ENCODE measurements at places on chromosomes 12 and 14.
A peak's percentile ranks its signal among the peaks of the same experiment; 100 is the strongest.

GRCh38 chr14:65986041-65986440 lies 500.1 kb upstream of the CCDC196 start:
- DNase-seq, result no peak

GRCh38 chr14:69685218-69685616 lies 73.8 kb downstream of the SUSD6 start:
- peak; percentile 55 for DNase-seq

DNA sequence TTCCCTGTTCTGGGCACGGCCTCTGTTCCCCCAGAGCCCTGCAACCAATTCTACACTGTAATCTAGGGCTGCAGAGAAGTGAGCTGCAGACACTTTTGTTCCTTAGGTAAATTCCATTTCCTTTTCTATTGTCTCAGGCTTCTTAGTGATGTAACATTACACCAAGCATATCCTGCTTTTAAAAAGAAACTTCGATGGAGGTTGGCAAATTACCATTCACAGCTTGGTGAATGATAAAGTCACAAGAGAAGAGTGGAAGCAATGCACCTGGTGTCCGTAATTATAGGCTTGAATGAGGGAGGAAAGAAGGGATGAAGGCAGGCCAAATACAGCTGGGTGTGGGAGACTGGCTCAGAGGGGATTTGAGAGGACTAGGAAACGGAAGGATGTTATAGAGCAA lies 68.6 kb downstream of the PPM1A start:
- DNase-seq, result no peak

DNA sequence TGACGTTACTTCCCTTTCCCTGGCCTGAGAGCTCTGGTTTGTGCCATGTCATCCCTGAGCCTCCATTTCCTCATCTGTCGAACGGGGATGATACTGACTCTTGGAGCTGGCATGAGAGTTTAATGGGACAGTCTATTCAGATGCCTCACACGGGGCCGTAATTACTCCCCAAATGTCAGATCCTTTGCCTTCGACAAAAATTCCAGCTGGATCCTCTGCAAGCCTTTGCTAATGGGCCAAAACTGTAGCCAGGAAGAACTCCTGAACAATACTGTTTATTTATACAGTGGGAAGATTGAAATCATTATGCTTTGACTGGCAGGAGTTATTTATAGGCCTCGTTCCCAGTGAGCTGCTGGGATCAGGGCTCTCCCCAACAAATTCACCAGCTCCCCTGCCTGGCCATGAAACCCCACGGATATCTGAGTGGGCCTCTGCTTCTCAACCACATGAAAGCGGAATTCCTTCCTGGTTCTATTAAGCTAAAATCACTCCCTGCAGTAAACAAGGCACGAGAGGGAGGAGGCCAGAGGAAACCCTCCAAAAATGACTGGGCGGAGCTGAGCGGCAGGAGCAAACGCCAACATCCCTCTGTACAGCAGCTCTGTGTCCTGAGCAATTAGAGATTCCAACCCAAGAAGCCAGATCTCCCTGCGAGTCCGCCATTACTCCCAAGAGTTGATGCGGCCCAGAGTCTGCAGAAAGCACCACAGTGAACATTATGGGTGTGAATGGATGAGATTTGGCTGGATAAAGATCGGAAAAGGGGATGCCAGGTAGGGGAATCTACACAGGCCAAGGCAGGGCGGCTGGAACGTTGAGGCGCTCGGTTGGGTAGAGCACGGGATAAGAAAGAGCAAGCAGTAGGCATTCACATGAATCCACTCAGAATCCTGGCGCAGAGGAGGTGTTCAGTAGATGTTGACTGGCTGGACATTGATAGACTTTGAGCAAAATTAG lies 326.1 kb downstream of the BCL11B start:
- DNase-seq, result no peak

- DNase-seq, result no peak
Measured at GRCh38 chr14:96176275-96176674, 28.4 kb upstream of the BDKRB2 start.

- DNase-seq, result no peak
Measured at GRCh38 chr12:3951380-3952135, 78.4 kb upstream of the PARP11 start.

DNA sequence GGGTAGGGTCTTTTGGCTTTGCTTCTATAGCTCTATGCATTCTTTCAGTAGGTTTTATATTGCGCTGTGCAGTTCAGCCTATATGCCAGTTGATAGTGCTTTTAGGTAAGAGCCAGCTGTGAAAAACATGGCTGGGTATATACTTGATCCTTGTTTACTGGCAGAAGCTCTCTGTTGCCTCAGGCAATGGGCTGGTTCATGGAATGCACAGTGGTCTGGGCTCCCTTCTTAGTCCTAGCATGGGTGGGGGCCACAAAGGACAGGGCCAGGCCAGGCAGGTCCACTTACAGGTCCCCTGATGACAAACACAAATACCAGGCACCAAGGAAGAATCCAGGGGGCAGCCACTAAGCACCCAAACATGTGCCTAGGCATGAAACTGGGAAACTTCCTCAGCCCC lies 240.7 kb downstream of the SEC23A start:
- no peak for DNase-seq

DNA sequence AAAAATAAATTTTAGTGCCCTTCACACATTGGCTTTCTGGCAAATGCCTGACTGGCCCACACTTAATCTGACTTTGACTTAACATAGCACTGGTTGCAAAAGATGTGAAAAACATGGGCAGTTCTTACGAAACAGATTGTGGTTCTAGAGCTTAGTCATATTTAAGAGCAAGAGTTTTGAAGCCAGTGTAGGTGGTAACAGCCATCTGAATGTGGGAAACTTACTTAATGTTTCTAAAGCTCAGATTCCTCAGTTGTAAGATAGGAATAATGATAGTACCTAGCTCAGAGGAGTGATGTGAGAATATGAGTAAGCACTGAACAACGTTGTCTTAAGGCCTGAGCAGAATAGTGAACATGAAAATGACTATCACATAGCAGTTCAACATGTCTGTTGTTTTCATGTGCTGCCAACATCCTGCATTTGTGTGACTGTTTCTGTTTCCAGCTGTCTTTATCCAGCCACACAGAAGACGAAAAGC lies 262.7 kb downstream of the SYT1 start:
- no peak for DNase-seq

- DNase-seq, result peak; percentile 14
Measured at GRCh38 chr12:104877103-104877705, 80.9 kb downstream of the SLC41A2 start.

- DNase-seq, result no peak
Measured at GRCh38 chr14:53638966-53639365, 317.7 kb downstream of the BMP4 start.

- DNase-seq, result no peak
Measured at GRCh38 chr12:85641796-85642195, 194.4 kb downstream of the RASSF9 start.

DNA sequence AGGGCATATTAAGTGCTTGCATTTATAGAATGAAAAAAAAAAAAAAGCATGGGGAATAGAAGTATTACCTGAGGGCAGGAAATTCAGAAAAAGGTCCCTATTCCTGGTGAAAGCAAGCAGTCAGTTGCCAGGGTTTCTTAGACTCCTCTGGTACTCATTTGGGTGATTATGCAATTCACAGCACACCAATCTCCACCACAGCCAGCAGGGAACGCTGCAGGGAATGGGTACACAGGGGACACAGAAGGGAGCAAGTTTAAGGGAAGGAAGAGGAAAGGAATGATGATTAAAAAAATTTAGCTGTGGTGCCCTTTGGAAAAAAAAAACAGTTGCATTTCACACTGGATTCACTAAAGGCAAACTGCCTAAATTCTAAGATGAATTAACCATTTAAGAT lies 14.2 kb downstream of the BLTP3B start:
- no peak for DNase-seq

- DNase-seq, result no peak
Measured at GRCh38 chr12:113291586-113291985, 43.3 kb downstream of the SLC8B1 start.

DNA sequence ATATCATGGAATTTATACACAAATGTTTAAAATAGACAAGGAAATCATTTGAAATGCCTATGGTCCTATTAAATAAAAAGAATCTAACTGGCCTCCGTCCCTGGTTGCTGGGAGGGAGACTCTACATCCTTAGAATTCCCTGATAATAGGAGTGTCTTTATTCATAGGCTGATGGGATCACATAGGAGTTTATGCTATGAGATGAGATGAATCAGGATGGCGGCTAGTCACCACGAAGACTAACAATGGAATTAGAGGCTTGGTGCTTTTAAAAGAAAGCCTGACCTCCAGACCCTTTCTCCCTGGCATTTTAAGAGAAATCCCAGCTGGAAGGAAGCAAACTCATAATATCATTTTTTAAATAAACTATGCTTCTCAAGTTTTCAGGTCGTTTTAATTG lies 69.7 kb downstream of the SEC23A start:
- no peak for DNase-seq

- DNase-seq, result no peak
Measured at GRCh38 chr12:94805749-94806529, 155.6 kb upstream of the TMCC3 start.
